ENCODE measurements at places on chromosomes 5 and 9.

GRCh38 chr5:110852053-110852452, 113.2 kb downstream of the SLC25A46 start:
- peak; percentile 11 for DNase-seq

- DNase-seq = peak; percentile 14
Measured at GRCh38 chr5:172683645-172684471, 42.8 kb downstream of the NEURL1B start.

DNA sequence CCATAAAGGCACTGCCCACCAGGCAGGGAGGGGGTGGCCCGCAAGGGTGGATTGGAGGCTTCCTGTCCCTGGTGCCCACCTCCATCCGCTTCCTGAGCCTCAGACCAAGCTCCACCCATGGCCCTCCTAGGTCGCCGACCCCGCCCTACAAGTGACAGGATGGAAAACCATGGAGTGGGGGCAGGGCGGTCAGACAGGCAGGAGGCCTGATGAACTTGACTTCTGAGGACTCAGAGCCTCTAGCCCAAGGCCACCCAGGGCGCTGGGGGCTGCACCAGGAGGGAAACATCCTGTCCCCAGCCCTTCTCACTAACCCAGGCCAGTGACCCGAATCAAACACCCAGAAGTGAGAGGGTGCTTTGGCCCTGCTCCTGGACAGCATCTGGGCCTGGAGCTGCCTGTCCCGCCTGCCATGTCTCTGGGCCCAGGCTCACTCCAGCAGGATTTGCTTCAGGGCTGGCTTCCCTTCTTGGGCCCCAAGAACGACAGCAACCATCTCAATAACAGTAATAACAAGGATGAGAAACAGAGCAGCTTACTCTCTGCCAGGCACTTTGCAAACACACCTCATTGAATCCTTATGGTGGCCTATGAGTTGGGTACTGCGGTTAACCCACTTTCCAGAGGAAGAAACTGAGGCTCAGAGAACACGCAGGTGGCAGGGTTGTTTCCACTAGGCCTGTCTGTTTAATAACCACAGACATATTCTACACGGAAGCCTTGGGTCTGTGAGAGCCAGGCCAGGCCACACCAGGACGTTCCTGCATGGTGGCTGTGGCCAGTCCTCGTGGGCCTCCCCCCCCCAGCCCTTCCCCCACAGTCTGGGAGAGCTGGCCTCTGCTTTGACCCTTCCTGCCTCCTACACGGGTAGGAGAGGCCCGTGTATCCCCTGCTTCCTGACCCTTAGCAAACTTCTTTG, 4.4 kb upstream of the ST6GALNAC6 start:
- DNase-seq = no peak

DNA sequence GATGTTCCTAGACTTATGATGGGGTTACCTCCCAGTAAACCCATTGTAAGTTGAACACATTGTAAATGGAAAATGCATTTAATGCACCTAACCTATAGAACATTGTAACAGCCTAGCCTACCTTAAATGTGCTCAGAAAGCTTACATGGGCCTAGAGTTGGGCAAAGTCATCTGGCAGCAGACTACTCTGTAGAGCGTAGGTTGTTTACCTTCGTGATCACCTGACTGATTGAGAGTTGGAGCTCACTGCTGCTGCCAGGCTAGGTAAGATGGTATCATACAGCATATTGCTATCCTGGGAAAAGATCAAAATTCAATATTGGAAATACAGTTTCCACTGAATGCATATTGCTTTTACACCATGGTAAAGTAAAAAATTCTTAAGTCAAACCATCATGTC, 95.4 kb downstream of the HTR4 start:
- no peak for DNase-seq

DNA sequence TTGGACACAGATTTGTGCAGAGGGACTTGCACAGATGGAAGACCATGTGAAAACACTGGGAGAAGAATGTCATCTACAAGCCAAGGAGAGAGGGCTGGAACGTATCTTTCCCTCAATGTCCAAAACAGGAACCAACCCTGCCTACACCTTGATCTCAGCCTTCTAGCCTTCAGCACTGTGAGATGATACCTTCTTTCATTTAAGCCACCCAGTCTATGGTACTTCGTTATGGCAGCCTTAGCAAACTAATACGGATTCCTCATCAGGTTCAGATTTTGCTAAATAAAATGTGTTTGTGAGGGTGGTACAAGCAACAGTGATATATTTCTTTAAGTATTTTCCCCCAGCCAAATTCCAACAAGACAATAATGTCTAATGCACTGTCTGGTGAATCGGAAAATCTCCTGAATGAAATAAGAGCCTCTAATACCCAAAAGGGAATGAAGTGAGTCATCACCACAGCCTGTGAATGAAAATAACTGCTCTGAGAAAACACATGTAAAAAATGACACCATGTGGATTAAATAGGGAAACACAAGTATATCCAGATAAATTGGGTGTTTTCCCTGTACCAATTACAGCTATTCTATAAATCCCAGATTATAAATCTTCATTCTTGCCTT, 182.8 kb upstream of the TARS1 start:
- peak; percentile 89 for DNase-seq

DNA sequence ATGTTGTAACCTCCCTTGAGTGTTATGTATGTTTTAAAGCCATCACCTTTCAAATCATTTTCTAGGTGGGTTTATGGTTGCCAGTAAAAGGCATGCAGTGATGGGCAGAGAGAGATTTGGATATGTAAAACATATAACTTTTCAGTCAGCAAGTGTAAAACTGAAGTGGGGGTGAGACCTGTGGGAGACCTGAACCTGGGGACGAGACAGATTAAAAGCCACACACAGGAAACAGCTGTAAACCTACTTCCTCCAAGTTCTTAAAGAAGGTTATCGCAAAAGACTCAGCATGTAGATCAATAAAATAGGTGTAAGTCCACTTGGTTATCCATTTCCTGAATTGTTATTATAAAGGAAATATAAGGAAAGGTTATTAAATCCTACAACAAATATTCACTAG, 76.6 kb downstream of the YIPF5 start:
- no peak for DNase-seq

DNA sequence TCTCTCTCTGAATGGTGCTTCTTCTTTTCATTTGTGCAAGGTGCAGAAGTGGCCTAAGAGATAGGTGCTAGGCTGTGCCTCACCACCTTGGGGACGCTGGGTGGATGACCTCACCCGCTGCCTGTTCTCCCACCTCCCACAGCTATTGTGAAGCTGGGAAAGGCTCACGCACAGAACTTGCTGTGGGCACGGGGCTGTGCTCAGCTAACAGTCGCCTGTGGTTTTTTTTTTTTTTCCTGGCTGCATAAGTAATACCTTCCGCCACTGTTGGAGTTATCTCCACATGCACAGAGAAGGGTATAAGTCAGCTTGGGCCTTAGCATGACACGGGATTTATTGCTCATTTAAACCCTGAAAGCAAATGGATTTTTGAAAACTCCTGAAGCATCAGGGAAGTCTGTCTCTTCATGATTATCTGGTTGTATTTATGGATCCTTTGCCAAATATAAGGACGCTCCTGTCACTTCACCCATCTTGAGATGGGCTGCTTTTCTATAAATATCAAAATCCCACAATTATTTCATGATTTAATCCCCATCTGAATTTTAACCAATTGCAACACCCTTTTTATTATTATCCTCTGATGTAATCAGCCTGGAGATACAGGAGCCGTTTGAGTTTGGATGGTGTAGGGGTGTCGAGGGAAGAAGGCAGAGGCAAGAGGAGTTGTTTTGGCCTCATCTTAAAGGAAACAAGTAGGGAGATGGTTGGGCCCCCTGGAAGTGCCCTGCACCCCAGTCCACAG, 9.0 kb downstream of the DBH start:
- DNase-seq = no peak

GRCh38 chr9:99162759-99163364, 57.9 kb downstream of the TGFBR1 start:
- DNase-seq = peak; percentile 45

- no peak for DNase-seq
Measured at GRCh38 chr5:113181409-113181808, 204.8 kb downstream of the DCP2 start.

- DNase-seq = no peak
Measured at GRCh38 chr9:8071445-8071798, 271.8 kb upstream of the DMAC1 start.

- DNase-seq = no peak
Measured at GRCh38 chr5:109309326-109310063, 100.3 kb downstream of the PJA2 start.

DNA sequence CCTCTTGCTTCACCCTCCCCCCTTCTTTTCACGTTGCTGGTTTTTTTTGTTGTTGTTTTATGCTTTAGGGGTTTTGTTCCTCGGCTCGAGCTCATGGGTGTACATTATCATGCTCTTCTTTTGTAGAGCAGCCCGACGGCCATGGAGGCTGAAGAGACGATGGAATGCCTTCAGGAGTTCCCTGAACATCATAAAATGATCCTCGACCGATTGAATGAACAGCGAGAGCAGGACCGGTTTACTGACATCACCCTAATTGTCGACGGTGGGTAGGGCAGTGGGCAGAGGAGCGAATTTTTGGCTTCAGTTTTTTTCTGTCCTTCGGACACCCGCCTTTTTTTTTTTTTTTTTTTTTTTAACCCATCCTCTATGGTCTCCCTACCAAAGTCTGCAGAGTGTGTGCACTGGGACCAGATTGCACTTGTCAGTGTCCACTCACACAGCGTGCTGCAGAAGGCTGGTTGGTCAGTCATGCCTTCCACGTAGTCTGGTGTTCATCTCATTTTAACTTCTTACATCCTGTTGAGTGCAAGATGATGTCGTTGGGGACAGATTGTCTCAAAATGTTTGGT, 1.3 kb downstream of the ZNF131 start:
- peak; percentile 74 for DNase-seq

- DNase-seq = no peak
Measured at GRCh38 chr5:83590966-83591365, 119.4 kb downstream of the VCAN start.

DNA sequence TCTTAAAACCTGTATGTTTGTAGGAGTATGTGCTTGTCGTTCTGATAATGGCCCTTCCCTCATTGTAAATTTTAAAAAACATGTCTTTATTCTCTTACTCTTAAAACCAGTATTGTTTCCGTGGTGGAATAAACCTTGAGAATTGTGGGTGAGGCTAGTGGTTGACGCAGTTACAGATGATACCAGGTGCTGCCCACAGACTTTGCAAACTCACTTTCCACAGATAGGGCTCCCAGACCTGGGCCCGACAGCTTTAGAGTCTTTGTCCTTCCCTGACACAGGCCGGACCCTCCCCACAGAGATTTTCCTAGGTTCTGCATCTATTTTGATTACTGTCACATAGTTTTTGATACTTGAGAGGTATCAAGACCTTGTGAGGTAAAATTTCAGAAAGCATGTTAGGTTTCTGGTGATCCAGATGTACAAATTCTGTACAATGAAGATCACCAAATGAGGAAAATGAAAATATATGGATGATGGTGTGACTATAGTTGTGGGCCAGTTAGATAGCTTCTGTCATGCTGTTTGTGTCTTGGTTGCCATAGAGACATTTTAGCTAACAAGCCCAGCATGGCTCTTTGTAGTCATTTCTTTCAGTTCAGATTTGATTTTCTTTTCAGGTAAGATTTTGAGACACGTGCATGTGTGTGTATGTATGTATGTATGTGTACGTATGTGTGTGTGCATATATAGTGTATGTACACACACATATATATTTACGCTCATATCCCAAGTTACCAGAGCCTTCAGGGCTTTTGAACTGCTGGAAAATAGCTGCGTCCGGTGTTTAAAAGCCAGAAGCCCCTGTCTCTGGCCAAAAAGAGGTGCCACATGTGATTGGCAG, 33.8 kb downstream of the DMRT1 start:
- no peak for DNase-seq

GRCh38 chr5:168317521-168318147, 26.2 kb downstream of the WWC1 start:
- peak; percentile 97 for DNase-seq

DNA sequence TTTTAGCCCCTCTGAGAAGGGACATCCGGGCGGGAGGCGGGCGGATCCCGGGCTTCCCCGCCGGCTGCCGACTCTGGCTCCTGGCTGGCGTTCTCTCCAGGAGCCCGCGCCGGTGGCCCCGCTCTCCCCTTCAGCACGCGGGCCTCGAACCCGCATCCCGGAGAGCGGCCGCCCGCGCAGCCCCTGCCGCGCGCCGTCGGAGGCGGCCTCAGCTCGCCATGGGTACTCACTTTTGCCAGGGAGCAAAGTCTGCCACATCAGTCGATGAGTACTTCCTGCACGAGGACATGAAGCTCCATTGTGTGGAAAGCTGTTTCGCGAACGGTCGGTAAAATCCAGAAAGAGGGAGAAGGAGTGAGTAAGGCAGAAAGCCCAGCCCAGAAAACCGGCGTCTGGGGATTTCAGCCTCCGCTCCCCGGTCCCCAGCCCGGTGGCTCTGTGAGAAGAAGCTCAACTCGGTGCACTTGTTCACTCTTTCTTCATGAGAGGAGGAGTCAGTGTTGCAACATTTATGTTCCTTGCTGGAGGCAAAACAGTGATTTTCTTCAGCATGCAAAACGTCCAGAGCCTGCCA, at the start of gene PRLR:
TSS of gene PRLR (minus strand) at position 450 of the 574 bp plus-strand sequence. CDS start 140,867 bp downstream, outside the sequence.
- DNase-seq = peak; percentile 41

DNA sequence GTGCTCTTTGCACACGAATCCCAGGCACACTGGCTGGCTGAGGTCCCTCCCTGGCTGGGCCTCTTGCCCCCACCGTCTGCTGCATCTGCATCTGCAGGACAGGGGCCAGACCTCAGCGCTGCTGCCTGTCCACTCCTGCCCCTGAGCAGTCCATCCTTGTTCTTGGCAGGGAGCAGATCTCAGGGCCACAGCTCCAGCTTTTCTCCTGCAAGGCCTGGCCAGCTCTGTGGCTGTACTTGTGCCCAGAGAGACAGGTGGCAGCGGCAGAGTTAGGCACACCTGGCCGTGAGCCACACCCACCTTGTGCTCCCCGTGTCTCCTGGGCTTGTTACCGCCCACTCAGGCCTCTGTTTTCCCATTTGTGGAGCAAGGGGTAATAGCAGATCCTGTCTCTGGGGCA, 13.9 kb downstream of the NEK6 start:
- DNase-seq = no peak

DNA sequence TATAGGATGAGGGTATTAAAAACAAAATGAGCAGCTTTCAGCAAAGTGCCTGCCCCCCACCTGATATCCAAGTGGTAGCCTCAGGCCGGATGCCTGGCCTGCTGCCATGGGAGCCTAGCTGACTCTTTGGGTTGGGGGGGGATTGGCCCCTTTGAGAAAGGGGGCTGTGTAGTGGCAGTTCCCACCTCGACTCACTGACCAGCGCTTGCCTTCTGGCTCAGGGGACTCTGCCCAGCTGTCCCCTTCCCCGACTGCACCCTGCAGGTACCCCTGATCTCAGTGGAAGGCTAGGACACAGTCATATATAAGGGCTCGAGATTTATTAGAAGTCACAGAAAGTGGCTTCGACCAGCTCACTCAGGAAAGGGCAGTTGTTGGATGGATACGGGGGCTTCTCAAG, 1.5 kb upstream of the NEUROG1 start:
- no peak for DNase-seq

DNA sequence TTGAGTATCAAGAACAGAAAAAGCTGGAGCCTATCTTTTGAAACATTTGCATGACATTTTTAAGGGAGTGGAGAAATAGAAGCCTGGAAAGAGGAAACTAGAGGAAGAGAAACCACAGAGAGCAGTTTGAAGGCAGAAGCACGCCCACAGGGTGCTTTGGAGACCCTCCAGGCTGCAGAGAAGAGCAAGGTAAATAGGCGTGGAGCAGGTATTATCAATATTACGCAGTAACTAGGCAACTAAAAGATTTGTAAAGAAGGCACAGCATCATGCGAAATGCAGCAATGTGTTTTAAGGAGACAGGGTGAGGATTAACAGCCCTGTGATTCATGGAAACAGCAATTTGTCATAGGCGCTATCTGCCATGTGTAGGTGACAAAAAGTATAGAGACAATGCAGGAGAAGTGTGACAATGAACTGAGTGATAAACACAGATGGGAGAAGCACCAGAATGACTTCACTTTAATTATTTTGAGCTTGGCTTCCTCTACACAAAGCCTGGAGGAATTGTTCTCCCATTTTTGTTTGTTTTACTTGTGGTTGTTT, 281.2 kb downstream of the BRINP1 start:
- no peak for DNase-seq
